ENCODE measurements at places on chromosomes 5 and 9.

- no peak for DNase-seq
These were observed 577 bp downstream of the TUT7 start for GRCh38 chr9:86353655-86354010.

GRCh38 chr5:88888848-88889188, 5.8 kb upstream of the MEF2C start:
- no peak for DNase-seq

DNA sequence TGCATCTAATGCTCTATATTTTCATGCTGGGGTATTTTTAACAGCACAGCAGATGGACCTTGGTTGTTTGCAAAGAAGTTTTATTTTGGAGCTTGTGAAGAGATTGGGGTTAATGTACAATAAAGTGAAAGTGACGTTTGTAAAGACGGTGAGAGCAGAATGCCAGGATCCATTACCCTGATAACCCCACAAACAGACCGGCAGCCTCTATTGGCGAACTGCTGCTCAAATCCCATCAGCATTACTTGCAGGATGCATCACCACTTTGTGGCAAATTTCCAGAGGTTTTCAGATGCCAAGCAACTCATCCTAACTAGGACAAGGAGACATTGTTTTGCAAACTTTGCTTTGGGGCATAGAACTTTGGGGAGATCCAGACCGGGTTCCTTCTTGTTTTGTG, 383.3 kb upstream of the ZNF462 start:
- no peak for DNase-seq

GRCh38 chr9:3902631-3903030, 376.8 kb upstream of the RFX3 start:
- DNase-seq = no peak

GRCh38 chr9:115686069-115686468, 467.5 kb upstream of the PAPPA start:
- DNase-seq = no peak

Data from activated T-cell treated with anti-CD3 and anti-CD28 coated beads, Interleukin-2, amount 50 U/mL, for 1 hour (primary cell).